ENCODE measurements at places on chromosomes 16 and 17.

DNA sequence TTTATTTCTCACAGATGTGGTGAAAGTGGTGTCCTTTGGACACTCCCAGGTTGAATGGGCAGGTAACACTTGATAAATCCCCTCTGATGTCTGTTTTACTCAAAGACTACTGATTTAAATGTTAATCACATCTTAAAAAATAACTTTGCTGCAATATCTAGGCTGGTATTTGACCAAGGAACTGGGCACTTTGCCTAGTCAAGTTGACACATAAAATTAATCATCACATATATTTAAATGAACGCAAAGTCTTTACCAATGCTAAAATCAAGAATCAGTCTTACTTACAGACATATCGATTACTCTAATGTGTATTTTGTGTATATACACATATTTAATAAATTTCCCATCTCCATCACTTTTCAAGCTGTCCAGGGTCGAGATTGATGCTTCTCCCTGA, 7.0 kb downstream of the MT2A start:
- DNase-seq = peak; percentile 54

GRCh38 chr17:61784510-61784909, 78.8 kb downstream of the BRIP1 start:
- DNase-seq = no peak

DNA sequence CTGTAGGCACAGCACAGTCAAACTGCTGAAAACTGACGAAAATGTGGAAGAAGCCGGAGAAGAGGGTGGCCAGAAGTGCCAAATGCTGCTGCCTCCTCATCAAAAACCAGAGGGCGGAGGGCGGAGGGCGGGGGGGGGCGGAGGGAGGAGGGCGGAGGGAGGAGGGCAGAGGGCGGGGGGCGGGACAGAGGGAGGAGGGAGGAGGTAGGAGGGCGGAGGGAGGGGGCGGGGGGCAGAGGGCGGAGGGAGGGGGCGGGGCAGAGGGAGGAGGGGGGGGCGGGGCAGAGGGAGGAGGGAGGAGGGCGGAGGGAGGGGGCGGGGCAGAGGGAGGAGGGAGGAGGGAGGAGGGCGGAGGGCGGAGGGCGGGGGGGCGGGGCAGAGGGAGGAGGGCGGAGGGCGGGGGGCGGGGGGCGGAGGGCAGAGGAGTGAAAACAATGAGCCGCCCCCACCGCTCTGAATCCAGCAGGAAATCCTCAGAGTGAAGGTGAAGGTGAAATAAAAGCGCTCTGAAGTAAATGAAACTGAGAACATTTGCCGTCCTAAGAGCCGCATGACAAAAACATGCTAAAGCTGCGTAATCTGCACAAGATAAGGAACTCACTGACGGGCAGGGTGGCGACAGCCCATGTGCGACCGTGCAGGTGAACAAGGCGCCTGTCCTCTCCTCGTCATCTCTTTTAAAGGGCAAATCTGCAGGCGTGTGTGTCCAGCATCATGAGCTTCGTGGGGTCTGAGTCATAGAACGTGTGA, 22.6 kb upstream of the CBFA2T3 start:
- no peak for DNase-seq

GRCh38 chr17:73203135-73203787, 10.4 kb downstream of the COG1 start:
- peak; percentile 40 for DNase-seq

- peak; percentile 22 for DNase-seq
Observed at GRCh38 chr16:81313701-81314602, 810 bp upstream of the GAN start.

DNA sequence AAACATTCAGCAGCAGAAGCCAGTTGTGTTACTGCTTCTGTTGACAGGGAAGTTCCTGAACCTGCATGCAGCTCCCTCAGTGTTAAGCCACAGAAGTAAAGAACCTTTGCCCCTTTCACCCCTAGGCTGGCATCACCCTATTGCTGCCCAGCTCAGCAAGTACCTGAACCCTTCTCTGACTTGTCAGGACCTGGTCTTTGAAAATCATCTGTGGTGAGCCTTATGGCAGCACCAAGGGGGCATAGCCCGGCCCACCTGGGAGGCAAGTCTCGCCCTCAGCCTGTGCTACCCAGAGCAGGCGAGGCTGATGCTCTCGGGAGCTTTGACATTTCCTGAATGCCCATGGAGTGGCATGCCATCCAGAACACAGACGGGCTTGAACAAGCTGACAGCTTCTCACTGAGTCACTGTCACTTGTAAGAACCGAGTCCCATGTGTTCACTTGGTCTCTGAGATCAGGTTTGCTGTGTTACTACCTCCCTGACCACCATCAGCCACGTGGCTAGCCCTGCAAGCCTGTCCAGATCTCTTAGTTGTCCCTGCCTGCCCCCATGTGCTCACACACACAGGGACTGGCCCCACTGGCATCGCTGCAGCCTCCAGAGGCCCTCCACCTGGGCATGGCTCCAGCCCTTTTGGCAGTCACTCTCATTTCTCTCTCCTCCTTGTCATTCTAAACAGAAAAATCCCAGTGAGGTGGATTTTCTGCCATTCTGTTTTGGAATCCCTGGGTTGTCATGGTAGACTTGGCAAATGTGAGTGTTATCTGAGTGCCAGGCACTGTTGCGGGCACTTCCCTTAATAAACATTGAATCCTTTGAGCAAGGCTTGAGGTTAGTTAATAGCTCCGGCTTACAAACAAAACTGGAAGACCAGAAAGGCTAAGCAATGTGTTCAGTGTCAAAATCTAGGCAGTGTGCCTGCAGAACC, 2.9 kb upstream of the CARMIL2 start:
- DNase-seq = no peak

DNA sequence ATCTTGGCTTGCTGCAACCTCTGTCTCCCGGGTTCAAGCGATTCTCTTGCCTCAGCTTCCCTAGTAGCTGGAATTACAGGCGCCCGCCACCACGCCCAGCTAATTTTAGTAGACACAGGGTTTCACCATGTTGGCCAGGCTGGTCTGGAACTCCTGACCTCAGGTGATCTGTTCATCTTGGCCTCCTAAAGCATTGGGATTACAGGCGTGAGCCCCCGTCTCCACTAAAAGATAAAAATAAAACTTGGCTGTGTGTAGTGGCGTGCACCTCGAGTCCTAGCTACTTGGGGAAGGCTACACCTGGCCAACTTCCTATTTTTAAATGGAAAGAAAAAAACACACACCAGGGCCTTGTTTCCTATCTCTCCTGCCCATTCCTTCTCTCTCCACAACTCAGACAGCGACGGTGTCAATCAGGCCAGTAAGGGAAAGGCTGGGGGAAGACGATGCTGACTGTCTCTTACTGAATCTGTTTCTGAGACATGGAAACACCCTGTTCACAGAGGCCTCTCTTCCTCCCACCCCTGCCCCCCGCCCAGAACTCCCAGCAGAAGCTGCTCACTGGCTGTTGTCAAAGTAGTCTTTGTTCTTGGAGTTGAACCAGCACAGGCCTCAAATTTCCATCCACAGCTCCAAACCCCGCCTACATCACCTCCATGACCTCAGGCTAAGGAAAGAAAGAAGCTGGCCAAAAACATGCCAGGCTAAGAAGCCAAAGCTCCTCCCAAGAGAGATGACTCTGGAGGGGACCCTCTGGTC, 96.6 kb downstream of the NXN start:
- peak; percentile 82 for DNase-seq

DNA sequence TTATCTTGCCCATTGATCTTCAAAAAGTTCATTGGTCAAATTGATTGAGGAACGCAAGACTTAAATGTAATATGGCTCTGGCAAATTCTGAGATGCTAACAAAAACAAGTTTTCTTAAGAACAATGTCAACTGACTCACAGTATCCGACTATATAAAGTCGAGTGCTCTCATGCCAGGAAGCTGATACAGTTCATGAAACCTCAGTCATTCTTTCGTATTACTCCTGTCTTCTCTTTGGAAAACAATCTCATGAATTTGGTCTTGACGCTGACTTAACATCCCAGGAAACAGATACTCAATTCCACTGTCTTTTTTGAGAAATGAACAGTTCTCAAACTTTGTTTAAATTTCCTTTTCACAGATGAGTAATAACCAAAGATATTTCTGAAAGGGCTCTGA, 704.9 kb downstream of the MAF start:
- DNase-seq = no peak

- no peak for DNase-seq
Observed at GRCh38 chr17:21042458-21043295, at the start of gene USP22. TSS of gene USP22 (minus strand) at chr17:21043011. CDS start at chr17:21042835, 176 bp downstream.

- DNase-seq = no peak
Observed at GRCh38 chr16:79316004-79316458, 284.5 kb downstream of the MAF start.

GRCh38 chr16:3591436-3591803, 14.2 kb upstream of the NLRC3 start:
- no peak for DNase-seq

- peak; percentile 54 for DNase-seq
Observed at GRCh38 chr17:14904386-14904785, 360.7 kb downstream of the PMP22 start.

DNA sequence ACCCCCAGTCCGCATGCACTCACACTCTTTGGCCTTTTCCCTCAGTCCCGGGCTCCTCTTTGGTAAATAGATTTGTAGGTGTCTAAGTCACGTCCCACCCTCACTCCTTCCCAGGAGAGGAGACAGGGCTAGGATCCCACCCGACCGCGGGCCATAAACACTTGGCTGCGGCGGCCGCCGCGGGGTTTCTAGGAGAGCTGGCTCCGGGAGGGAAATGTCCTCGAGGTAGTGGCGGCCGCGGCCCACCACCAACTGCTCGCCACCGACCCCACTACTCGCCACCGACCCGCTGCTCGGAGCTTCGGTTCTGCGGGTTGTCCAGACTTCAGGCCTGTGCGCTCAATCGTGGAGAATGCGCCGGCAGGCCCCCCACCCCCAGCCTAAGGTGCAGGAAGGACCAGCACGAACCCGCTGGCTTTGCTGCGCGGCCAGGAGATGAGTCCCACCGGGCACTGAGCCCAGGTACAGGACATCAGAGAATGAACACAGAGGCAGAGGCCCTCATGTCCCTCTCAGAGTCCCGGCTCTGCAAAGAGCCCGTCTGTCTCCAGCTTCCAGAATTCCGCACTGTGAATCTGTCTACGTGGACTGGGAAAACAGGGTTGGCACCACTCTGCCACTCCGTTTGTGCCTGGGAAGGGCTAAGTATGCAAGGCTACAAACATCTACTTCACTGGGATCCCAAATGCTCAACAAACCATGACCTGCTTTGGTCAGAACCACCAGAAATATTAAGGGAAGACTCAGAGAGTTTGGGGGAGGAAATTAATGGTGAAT, 2.5 kb downstream of the PRAC2 start:
- DNase-seq = no peak

- DNase-seq = no peak
Observed at GRCh38 chr17:79948406-79948944, 87.2 kb downstream of the TBC1D16 start.

DNA sequence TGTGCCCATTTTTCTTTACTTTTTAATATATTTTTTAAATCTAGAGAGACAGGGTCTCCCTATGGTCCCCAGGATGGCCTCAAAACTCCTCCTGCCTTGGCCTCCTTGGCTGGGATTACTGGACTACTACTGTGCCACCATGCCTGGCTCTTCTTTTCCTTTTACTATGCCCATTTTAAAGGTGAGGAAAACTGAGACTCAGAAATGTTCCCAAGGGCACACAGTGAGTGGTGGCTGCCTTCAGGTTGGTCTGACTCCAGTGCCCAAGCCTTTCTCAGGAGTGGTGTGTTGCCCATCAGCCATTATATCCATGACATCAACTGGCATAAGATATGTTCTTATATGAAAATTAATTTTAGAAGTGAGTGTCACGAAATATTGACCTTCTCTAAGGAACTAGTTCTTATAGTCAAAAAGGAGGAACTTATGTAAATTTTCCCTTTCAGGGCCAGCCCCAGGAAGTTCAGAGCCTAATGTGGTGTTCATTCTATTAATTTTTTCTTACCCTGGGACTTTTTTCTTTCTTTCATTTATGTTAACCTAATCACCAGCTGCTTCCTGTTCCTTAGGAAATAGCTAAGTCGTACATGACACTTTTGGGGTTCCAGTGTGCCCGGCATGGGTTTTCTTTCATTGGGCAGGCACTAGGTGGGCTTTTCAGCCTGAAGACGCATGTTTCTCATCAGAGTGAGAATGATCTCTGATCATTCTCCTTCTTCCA, 17.9 kb upstream of the SPN start:
- DNase-seq = no peak

DNA sequence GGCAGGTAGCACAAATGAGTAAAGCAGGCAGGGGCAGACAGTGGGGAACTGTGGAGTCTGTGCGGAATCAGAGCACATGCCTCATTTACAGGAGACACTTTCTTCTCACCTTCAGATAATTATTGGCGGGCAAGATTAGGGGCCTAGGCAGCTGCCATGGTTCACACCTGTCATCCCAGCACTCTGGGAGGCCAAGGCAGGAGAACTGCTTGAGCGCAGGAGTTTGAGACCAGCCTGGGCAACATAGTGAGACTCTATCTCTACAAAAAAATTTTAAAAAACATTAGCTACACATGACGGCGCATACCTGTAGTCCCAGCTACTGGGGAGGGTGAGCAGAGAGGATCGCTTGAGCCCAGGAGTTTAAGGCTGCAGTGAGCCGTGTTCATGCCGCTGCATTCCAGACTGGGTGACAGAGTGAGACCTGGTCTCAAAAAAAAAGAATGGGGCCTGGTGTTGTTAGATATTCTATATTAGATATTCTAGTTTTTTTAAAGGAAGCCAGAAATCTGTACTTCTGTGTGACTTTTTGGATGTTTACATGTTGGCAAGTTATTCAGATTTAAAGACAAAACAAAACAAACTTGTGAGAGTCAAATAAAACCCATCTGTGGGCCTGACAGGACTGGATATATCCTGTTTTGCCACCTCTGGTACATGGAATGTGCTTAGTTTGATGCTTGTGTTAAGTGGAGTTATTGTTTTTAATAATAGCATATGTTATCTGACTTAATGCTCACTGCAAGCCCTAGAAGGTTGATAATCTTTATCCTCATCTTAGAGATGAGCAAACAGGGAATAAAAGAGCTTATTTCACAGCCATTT, 4.9 kb upstream of the LPCAT2 start:
- DNase-seq = no peak

DNA sequence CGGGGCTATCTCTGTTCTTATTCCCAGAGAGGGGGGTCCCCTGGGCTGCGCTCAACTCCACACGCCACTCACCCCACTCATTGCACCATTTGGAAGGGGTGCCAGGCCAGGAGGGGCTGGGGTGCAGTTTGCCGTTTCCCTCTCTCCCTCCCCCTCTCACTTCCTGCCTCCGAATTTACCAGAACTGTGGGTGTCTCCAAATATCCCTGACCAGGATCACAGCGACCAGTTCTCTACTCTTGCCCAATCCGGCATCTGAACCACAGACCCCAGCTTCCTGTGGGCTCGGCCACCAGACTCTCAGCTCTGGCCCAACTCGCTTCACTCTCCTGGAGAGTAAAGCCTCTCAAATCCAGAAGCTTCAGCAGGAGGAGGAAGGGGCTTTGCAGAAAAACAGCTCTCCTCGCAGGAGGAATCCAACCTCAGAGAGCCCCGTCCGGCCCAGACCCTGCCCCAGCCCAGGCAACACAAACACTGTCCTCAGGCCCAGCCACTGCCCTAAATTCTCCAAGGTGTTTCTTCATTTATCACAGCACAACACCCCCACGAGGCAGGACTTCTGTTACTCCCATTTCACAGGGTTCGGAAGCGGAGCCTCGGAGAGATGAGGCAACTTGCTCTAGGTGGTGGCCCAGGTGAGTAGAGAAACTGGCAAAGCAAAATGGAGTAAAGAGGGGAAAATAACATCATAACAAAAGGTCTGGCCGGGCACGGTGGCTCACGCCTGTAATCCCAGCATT, 423 bp upstream of the ASGR2 start:
- no peak for DNase-seq

GRCh38 chr16:82784573-82784968, 157.8 kb downstream of the CDH13 start:
- no peak for DNase-seq
